ENCODE measurements at places on chromosomes 3 and 15. TPM values are rescaled to one million over a fixed set of nuclear protein-coding genes. Genes with fewer than 3 reads are reported as not detected.

DNA sequence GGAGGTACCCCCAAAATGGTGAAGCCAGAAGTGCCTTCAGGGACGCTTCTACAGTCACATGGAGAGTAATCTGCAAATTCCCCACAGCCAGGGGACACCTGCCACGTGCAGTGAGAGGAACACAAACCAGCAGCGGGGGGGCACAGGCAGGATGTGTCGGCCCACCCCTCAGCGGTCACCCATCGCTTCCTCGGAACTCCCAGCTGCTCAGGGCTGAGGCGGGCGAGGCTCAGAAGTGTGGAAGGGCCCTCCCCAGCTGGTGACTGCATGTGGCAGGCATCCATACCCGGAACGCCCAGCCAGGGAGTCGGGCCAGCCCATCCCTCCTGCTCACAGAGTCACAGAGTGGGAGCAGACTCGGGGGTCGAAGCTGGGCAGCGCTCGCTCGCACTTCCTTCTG lies 63.7 kb downstream of the SLC12A8 start:
- no peaks in the 10 kb centered on the region for H3K4me1 ChIP-seq
- H3K36me3 ChIP-seq = no peaks in the 10 kb centered on the region
- no peak overlapping the region for H3K4me3 ChIP-seq
- DNase-seq = no peak
- no peaks in the 10 kb centered on the region for H3K27me3 ChIP-seq

- H3K36me3 ChIP-seq = no peaks in the 10 kb centered on the region
- H3K4me3 ChIP-seq = no peak overlapping the region
- no peak for DNase-seq
Observed at GRCh38 chr15:39502611-39503195, 78.2 kb upstream of the THBS1 start.

DNA sequence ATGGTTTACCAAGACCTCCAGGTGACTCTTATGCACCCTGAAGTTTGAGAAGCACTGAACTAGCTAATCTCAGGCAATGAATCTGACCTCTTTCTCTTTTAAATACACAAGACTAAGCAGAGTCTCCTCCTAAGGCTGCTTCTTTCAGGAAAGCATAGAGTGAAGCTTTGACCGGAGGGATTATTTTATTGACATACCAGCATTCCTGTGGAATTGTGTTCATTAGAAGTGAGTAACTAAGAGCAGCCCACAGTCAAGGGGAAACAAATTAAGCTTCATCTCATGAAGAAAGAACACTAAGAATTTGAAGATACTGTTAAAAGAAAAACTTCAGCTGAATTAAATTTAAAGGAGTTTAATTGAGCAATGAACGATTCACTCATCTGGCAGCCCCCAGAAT lies 963.5 kb downstream of the NTRK3 start:
- H3K27me3 ChIP-seq = no peaks in the 10 kb centered on the region
- H3K36me3 ChIP-seq = no peaks in the 10 kb centered on the region
- no peak overlapping the region for H3K27ac ChIP-seq
- no peaks in the 10 kb centered on the region for H3K4me1 ChIP-seq

DNA sequence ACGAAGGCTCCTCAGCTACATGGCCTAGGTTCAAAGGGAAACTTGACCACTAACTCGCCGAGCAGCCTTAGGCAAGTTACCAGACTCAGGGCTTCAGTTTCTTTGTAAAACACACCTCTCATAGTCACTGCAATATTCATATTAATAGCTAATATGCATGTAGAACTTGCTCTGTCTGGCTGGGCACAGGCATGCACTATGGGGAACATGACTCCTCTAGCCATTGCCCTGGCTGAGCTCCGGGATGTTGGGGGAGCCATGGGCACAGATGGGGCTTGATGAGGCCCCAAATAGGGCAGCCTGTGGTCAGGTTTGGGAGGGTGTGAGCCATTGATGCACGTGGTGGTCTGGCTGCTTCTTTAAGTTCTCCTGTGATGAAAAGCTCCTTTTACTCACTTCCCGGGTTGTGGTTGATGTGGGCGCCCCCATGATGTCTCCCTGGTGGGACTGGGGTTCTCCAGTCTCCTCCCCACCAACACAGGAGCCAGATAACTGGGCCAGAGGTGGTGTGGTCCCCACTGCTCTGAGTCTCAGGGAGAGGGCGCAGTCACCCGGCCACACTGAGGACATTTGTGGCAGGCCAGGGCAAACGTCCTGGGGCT lies 29.4 kb upstream of the DUSP7 start:
- H3K27me3 ChIP-seq = no peaks in the 10 kb centered on the region
- no peak overlapping the region for H3K4me3 ChIP-seq
- peaks cover 11% of the 10 kb centered on the region for H3K4me1 ChIP-seq
- H3K36me3 ChIP-seq = no peaks in the 10 kb centered on the region

DNA sequence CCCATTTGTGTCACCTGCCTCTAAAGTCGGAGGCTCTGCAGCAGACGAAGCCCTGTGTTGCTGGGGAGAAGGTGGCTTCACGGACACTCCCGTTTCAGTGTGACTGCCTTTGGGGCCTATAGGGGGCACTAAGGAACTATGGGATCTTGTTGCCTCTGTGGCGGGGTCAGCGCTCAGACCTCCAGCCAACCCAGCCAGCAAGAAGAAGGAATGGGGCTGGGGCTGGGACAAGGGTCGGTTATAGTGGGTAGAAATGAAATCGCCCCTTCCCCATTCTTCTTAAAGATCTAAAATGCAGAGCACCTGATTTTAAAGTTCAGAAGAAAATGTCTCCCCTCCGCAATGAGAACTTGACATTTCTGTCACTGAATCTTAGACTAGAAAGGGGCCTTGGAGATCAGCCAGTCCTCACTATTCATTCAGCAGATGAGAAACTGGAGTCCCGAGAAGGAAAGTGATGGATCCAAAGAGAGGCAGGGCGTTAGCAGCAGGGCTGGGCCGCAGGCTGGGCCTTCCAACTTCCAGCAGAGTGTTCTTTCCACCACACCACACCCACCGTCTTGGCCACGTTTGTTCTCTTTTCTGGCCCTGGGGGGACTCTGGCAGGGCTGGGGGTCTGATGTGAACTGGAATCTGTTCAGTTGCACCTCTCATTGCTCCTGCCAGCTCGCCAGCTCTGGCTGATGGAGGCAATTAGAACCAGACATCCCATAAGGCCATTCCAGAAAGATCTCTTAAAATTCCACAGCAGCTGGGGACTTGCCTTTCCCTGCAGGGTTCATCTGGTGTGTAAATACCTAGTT lies 195.4 kb downstream of the OPA1 start:
- no peak overlapping the region for H3K27ac ChIP-seq
- no peaks in the 10 kb centered on the region for H3K27me3 ChIP-seq
- no peak for DNase-seq
- H3K36me3 ChIP-seq = no peaks in the 10 kb centered on the region

DNA sequence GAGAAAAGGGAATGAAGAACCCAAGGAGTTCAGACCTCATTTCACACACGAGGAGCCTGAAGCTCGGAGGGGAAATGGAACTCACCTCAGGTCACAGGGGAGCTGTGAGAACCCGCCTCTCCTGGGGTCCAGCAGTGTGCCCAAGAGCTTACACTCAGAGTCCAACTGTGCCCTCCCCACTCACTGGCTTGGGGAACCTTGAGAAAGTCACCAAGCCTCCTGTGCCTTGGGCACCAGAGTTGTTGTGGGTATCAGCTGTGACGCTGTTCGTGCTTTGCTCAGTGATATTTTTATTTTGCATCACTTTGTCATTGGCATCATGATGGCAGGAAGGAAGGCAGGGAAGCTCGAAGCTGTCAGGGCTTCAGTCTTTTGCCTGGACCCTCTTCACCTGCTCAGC lies 83.4 kb downstream of the TLE3 start:
- H3K36me3 ChIP-seq = no peaks in the 10 kb centered on the region
- no peak overlapping the region for H3K4me3 ChIP-seq
- H3K27me3 ChIP-seq = no peaks in the 10 kb centered on the region
- no peaks in the 10 kb centered on the region for H3K4me1 ChIP-seq
- H3K27ac ChIP-seq = no peak overlapping the region

DNA sequence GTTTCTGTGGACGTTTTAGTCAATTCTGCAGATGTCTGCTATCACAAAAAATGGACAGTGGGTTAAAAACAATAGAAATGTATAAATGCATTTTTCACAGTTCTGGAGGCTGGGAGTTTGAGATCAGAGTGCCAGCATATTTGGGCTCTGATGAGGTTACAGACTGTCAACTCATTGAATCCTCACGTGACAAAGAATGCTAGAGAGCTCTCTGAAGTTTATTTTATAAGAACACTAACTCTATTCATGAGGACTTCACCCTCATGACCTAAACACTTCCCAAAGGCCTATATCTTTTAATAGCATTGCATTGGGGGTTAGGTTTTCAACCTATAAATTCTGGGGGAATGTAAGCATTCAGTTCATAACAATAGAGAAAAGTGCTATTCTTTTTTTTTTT lies 182.6 kb upstream of the SLITRK3 start:
- H3K27ac ChIP-seq = no peak overlapping the region
- no peaks in the 10 kb centered on the region for H3K36me3 ChIP-seq
- no peak overlapping the region for H3K4me3 ChIP-seq

- no peak for DNase-seq
- H3K36me3 ChIP-seq = no peaks in the 10 kb centered on the region
- H3K4me1 ChIP-seq = peaks cover 8% of the 10 kb centered on the region
- no peak overlapping the region for H3K4me3 ChIP-seq
- no peak overlapping the region for H3K27ac ChIP-seq
Observed at GRCh38 chr15:62118520-62119226, 46.4 kb downstream of the C2CD4B start.

- no peaks in the 10 kb centered on the region for H3K4me1 ChIP-seq
- H3K27me3 ChIP-seq = no peaks in the 10 kb centered on the region
- H3K36me3 ChIP-seq = no peaks in the 10 kb centered on the region
- DNase-seq = no peak
Observed at GRCh38 chr15:27165590-27165989, 194.6 kb downstream of the GABRG3 start.

DNA sequence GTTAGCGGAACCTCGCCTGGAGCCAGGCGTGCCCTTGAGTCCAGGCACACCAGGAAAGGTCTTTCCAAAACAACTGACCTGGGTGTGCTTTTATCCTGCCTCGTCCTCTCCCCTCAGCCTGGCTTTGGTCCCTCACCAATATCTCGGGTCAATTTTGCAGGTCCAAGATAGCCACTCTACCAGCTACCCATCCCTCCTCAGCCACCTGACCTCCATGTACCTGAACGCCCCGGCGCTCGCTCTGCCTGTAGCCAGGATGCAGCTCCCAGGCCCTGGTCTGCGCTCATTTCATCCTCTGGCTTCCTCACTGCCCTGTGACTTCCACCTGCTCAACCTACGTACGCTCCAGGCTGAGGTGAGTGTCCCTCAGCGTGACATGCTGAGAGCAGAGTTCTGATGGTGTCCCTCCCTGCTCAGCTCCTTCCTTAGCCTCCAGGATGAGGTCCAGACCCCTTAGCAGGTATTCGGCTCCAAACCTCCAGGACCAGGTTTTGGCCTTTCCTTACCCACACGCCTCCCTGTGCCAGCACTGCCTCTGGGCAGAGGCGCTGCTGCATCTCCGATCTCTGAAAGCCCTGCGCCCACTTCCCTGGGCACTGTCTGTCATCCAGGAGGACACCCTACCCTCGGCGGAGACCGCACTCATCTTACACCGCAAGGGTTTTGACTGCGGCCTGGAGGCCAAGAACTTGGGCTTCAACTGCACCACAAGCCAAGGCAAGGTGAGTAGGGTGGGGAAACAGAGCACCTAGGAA lies 14.1 kb downstream of the HDDC3 start:
- no peaks in the 10 kb centered on the region for H3K27me3 ChIP-seq
- no peak overlapping the region for H3K4me3 ChIP-seq
- H3K27ac ChIP-seq = no peak overlapping the region
- peaks cover 62% of the 10 kb centered on the region for H3K36me3 ChIP-seq
- H3K4me1 ChIP-seq = no peaks in the 10 kb centered on the region

DNA sequence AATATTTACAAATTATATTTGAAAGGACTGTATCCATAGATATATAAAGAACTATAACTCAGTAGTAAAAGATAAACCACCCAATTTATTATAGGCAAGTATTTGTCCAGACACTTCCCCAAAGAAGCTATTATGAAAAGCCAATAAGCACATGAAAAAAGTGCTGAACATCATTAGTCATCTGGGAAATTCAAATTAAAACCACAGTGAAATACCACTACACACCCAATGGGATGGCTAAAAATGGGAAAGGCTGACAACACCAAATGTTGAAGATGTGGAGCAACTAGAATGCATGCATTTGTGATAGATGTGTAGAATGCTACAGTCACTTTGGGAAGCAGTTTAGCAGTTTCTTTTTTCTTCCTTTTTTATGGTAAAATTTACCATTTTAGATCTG lies 147.0 kb downstream of the PDE8A start:
- no peak for DNase-seq
- H3K4me1 ChIP-seq = no peaks in the 10 kb centered on the region
- H3K27me3 ChIP-seq = no peaks in the 10 kb centered on the region
- peaks cover 7% of the 10 kb centered on the region for H3K36me3 ChIP-seq
- H3K4me3 ChIP-seq = no peak overlapping the region

GRCh38 chr3:41700155-41700554 lies 261.7 kb downstream of the ULK4 start:
- H3K36me3 ChIP-seq = no peaks in the 10 kb centered on the region
- H3K27me3 ChIP-seq = no peaks in the 10 kb centered on the region
- DNase-seq = no peak
- H3K27ac ChIP-seq = no peak overlapping the region
- no peak overlapping the region for H3K4me3 ChIP-seq
- H3K4me1 ChIP-seq = no peaks in the 10 kb centered on the region

DNA sequence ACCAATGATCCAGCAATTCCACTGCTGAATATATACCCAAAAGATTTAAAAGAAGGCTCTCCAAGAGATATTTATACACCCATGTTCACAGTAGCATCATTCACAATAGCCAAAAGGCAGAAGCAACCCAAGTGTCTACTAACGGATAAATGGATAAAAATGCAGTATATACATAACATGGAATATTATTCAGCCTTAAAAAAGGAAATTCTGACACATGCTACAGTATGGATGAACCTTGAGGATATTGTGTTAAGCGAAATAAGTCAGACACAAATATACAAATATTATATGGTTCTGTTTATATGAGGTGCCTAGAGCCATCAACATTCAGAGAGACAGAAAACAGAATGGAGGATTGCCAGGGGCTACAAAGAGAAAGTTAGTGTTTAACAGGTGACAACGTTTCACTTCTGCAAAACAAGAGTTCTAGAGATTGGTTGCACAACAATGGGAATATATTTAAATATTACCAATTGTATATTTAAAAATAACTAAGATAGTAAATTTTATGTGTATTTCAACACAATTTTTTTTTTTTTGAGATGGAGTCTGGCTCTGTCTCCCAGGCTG lies 69.4 kb downstream of the STAG1 start:
- H3K27ac ChIP-seq = no peak overlapping the region
- H3K4me1 ChIP-seq = peaks cover 5% of the 10 kb centered on the region
- H3K4me3 ChIP-seq = no peak overlapping the region
- no peaks in the 10 kb centered on the region for H3K36me3 ChIP-seq

Gene SEMA3F
- total RNA-seq = not detected

Gene SPATA16
- not detected for total RNA-seq

Gene ADAMTS7
- total RNA-seq = 0.13 TPM

Gene ZNF660
- total RNA-seq = 0.53 TPM

Gene FETUB
- total RNA-seq = not detected

Gene OXNAD1
- total RNA-seq = 28.6 TPM

Gene GOLGA8G
- not detected for total RNA-seq

Gene SLCO2A1
- total RNA-seq = not detected

Gene TRIP4
- total RNA-seq = 26.2 TPM

All from CD8-positive, alpha-beta memory T cell (primary cell).